ENCODE measurements at places on chromosomes 5 and 9. TPM values are rescaled to one million over a fixed set of nuclear protein-coding genes. Genes with fewer than 3 reads are reported as not detected.

GRCh38 chr9:131461166-131461565 lies 41.6 kb upstream of the POMT1 start:
- H3K4me3 ChIP-seq, result no peak overlapping the region
- no peak for DNase-seq
- H3K36me3 ChIP-seq, result peaks cover 100% of the 10 kb centered on the region
- H3K27me3 ChIP-seq, result no peaks in the 10 kb centered on the region
- H3K27ac ChIP-seq, result no peak overlapping the region

Gene PCDHA2
- not detected for total RNA-seq

- H3K4me3 ChIP-seq, result no peak overlapping the region
- H3K27me3 ChIP-seq, result no peaks in the 10 kb centered on the region
- H3K36me3 ChIP-seq, result no peaks in the 10 kb centered on the region
- H3K4me1 ChIP-seq, result no peaks in the 10 kb centered on the region
- DNase-seq, result no peak
These were observed 53.7 kb upstream of the FABP6 start for GRCh38 chr5:160175438-160176218.

- H3K4me1 ChIP-seq, result peaks cover 6% of the 10 kb centered on the region
- no peaks in the 10 kb centered on the region for H3K36me3 ChIP-seq
- DNase-seq, result no peak
- no peak overlapping the region for H3K4me3 ChIP-seq
These were observed 3.8 kb downstream of the C9orf40 start for GRCh38 chr9:74948937-74949336.

- H3K36me3 ChIP-seq, result peaks cover 4% of the 10 kb centered on the region
- H3K27me3 ChIP-seq, result no peaks in the 10 kb centered on the region
- peak; percentile 63 for DNase-seq
- no peak overlapping the region for H3K4me3 ChIP-seq
- H3K4me1 ChIP-seq, result peaks cover 27% of the 10 kb centered on the region
These were observed 7.6 kb downstream of the S1PR3 start for GRCh38 chr9:88998911-88999310.

GRCh38 chr5:6659941-6660684 lies 26.9 kb downstream of the SRD5A1 start:
- no peaks in the 10 kb centered on the region for H3K4me1 ChIP-seq
- H3K27ac ChIP-seq, result no peak overlapping the region
- H3K36me3 ChIP-seq, result peaks cover 20% of the 10 kb centered on the region
- DNase-seq, result no peak
- H3K4me3 ChIP-seq, result no peak overlapping the region

GRCh38 chr5:34487159-34487879 lies 168.8 kb upstream of the RAI14 start:
- H3K27ac ChIP-seq, result peak overlapping the region; percentile 70
- H3K4me3 ChIP-seq, result no peak overlapping the region
- no peaks in the 10 kb centered on the region for H3K36me3 ChIP-seq
- peaks cover 22% of the 10 kb centered on the region for H3K4me1 ChIP-seq
- peak; percentile 62 for DNase-seq

DNA sequence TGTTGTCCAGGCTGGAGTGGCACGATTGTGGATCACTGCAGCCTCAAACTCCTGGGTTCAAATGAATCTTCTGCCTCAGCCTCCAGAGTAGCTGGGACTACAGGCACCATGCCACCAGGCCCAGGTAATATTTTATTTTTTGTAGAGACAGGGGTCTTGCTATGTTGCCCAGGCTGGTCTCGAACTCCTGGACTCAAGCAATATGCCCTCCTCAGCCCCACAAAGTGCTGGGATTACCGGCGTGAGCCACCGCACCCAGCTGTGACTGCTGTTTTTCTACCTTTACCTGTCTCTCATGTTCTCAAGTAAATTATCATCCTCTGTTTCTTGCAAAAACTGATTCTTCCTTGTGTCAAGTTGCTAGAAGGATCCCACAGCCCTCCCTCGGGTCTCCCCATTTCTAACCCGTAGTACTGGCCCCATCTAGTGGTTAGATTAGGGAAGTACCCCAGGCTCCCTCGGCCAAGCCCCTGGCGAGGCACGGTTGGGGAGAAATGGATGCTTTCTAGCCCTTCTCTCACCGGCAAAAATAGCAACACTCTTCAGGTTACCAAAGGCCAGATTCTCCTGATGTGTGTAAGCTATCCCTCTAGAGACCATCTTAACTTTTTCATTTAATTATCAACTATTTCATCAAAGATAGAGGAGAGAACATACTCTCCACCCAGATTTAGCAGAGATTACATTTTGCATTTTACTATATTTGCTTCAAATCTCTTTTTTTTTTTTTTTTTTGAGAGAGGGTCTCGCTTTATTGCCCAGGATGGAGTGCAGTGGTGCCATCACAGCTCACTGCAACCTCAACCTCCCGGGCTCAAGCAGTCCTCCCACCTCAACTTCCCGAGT lies 19.2 kb upstream of the TOR1B start:
- H3K27ac ChIP-seq, result no peak overlapping the region
- no peaks in the 10 kb centered on the region for H3K4me1 ChIP-seq
- no peak overlapping the region for H3K4me3 ChIP-seq
- peak; percentile 67 for DNase-seq

DNA sequence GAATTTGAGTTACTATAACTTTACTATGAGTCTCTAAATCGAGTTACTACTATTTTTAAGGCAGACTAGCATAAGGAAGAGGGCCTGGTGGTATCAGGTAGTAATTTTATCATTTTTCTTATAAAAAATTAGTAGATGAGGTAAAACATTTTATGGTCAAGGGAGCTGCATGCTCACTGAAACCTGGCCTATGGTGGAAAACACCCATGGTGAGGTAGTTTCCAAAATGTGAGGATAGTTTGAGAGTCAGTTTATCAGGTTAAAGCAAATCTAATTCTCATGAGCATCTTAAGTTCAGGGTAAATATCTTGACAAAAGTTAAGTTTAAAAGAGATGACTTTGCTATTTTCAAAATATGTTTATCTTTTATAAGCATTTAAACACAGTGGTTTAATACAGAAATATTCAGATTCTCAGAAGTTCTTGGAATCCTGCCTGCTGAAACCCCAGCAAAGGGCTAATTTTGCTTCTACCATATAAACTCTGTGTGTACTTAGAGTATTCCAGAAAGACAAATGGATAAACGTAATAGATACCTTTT lies 10.0 kb downstream of the DDX4 start:
- H3K4me1 ChIP-seq, result no peaks in the 10 kb centered on the region
- DNase-seq, result no peak
- no peaks in the 10 kb centered on the region for H3K27me3 ChIP-seq
- H3K4me3 ChIP-seq, result no peak overlapping the region

DNA sequence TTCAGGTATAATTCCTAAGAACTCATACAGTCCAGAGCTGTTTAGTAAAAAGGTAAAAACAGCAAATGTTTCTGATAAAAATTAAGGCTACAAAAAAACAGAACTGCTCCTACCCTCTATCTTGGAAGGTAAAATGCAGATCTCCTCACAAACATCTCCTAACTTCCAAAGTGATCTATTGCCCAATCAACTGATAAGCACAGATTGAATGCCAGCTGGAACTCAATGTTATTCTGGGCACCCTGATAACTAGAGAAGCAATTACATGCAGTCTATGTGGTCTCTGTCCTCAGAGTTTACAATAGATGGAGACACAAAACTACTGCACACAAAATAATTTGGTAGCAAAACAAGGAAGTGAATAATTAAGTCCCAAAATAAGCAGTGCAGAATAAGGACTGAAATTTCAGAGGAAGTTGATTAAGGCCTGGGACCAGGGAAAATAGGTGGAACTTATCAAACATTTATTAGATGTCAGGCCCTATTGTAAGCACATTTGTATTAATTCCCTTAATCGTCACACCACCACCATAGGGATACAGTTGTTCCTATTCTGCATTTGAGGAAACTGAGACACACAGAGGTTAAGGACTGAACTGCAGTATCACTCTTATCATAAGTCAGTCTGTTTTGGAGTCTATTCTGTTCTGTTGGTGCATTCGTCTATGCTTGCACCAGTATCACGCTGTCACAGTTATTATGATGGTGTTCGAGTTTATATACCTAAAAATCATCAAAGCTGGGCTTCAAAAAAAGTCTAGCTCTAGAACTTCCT lies 102.2 kb upstream of the TARS1 start:
- H3K27ac ChIP-seq, result no peak overlapping the region
- H3K36me3 ChIP-seq, result no peaks in the 10 kb centered on the region
- H3K4me3 ChIP-seq, result no peak overlapping the region
- H3K27me3 ChIP-seq, result no peaks in the 10 kb centered on the region

DNA sequence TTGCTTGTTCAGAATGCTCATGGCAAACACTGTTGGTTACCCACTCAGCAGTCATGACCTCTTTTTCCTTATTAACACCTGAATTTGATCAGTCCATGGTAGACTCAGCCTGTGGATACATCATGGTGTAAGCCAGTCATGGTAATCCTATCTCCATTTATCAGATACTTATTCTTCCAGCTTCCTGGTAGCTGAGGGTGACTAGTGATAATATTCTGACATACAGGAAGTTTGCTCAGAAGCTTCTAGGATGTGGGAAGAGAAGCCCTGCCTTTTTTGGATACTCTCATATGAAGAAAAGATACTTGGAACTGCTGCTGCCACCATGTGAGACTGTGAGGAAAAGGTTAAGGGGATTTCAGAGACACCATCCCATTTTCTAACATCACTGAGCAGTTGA lies 7.3 kb downstream of the GDA start:
- DNase-seq, result no peak
- H3K27ac ChIP-seq, result no peak overlapping the region
- no peaks in the 10 kb centered on the region for H3K36me3 ChIP-seq
- peaks cover 3% of the 10 kb centered on the region for H3K27me3 ChIP-seq
- H3K4me3 ChIP-seq, result no peak overlapping the region
- H3K4me1 ChIP-seq, result no peaks in the 10 kb centered on the region

Gene ADRB2
- total RNA-seq, result 26.4 TPM

GRCh38 chr5:115345344-115345743 lies 48.9 kb upstream of the CCDC112 start:
- no peak for DNase-seq
- H3K4me3 ChIP-seq, result no peak overlapping the region
- no peaks in the 10 kb centered on the region for H3K36me3 ChIP-seq
- no peaks in the 10 kb centered on the region for H3K4me1 ChIP-seq

DNA sequence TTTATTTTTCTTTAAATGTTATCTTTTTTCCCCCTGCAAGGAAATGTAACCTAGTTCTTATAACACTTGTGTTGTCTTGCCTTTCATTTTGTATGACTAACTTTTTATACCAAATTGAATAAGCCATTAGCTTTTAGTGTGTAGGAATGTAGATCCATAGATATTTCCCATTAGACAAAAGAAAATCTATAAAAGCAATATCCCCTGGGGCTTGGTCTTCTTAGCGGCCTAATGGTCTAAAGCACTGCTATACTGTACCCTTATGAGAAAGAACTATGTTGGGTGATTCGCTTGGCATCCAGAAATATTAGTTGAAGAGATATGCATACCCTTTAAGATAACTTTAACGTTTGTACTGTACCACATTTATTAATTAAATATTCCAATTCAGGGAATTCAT lies 289.2 kb downstream of the CCDC171 start:
- H3K27ac ChIP-seq, result no peak overlapping the region
- H3K4me1 ChIP-seq, result no peaks in the 10 kb centered on the region
- no peak overlapping the region for H3K4me3 ChIP-seq

Gene LAMC3
- total RNA-seq, result 26.4 TPM

DNA sequence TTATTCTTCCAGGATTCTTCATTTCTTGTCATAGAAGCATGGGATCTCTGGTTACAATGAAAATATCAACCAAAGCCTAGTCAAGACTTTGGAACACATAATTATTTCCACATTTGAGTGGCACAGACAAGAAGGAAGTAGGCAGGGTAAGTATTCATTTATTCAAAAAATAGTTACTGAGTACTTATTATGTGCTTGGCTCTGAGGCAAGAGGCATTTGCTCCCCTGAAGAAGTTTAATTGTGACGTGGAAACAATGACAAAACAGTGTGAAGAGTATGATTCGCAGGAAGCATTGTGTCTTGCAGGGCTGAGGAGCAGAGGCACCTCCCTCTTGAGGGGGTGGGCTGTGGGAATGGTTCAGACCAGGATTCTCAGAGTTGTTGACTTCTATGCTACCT lies 45.0 kb upstream of the TNFSF15 start:
- H3K27ac ChIP-seq, result peak overlapping the region; percentile 19
- H3K4me1 ChIP-seq, result peaks cover 17% of the 10 kb centered on the region

GRCh38 chr5:164688437-164688836 lies 1183.0 kb downstream of the MAT2B start:
- H3K36me3 ChIP-seq, result no peaks in the 10 kb centered on the region
- H3K27me3 ChIP-seq, result no peaks in the 10 kb centered on the region
- no peak overlapping the region for H3K4me3 ChIP-seq
- no peak for DNase-seq
- H3K27ac ChIP-seq, result no peak overlapping the region

GRCh38 chr5:76488969-76489368 lies 85.9 kb downstream of the IQGAP2 start:
- H3K36me3 ChIP-seq, result no peaks in the 10 kb centered on the region
- H3K27ac ChIP-seq, result no peak overlapping the region
- no peak overlapping the region for H3K4me3 ChIP-seq
- no peaks in the 10 kb centered on the region for H3K27me3 ChIP-seq

DNA sequence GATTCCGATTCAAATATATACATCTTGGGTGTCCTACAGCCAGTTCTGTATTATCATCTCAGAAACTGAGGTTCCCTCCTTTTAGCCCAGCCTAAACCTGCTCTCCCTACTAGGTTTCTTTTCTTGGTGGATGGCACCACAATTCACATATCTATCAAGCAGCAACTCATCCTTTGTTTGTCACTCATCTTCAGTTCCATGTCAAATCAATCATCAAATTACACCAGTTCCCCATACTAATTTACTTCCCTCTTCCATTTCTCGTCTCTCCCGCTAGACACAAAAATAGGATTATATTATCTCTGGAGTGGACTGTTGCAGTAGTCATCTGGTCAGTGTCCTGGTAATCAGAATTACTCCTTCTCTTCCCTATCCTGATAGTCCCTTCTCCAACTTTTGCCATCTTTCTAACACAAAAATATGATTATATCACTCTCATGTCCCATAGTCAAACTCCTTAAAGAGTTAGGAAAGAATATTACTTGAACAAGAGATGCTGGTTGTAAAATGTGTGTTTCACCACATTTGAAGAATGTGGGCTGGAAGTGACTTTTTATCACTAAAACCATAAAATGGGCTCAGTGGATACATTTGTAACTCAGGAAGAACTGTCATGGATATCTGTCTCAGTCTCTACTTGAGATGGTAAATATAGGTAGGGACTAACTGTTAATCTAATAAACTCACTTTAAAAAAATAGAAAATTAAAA lies 69.1 kb upstream of the RICTOR start:
- H3K4me3 ChIP-seq, result no peak overlapping the region
- no peak for DNase-seq
- no peaks in the 10 kb centered on the region for H3K27me3 ChIP-seq
- H3K36me3 ChIP-seq, result peaks cover 5% of the 10 kb centered on the region
- H3K27ac ChIP-seq, result no peak overlapping the region

GRCh38 chr5:75584641-75585040 lies 26.6 kb upstream of the ANKDD1B start:
- no peak for DNase-seq
- no peaks in the 10 kb centered on the region for H3K27me3 ChIP-seq
- H3K4me1 ChIP-seq, result no peaks in the 10 kb centered on the region
- H3K4me3 ChIP-seq, result no peak overlapping the region

DNA sequence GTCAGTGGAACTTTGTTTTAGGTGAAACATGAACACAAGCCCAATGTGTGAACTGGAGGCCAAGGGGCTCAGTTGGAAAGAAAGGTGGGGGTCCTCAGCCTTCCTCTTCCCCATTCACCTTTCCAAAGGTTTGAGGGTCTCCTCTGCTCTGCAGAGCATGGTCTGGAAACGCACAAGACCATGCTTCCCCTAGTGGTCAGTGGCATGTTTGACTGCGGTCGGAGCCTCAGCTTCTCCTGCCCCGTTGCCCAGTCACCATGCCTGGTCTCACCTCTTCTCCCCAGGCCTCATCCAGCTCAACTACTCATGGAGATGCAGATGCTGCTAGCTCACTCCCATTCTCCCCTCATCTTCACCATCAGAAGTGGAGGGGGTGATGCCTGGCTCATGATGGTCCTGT lies 340.3 kb downstream of the GADD45G start:
- DNase-seq, result no peak
- no peak overlapping the region for H3K27ac ChIP-seq
- H3K4me3 ChIP-seq, result no peak overlapping the region

All from lower lobe of right lung (tissue), 2 donors.